ENCODE measurements at places on chromosomes 5 and 9.

DNA sequence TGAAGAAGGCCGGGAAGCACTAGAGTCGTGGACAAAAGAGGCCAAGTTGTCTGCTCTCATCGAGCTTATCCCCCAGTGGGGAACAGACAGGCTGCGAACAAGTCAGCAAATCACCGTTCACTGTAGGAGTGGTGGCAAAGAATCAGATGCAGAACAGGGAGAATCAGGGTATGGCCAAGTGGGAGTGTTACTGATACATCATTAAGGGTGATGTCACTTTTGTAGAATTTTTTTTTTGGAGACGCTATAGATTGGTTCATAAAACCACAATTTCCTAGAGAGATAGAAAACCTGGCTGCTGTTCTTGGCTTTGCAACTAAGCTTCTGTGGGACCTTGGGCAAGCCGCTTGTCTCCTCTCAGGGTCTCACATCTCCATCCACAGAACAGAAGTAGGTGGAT is 21.3 kb downstream of the SPRY4 start:
- DNase-seq = no peak

DNA sequence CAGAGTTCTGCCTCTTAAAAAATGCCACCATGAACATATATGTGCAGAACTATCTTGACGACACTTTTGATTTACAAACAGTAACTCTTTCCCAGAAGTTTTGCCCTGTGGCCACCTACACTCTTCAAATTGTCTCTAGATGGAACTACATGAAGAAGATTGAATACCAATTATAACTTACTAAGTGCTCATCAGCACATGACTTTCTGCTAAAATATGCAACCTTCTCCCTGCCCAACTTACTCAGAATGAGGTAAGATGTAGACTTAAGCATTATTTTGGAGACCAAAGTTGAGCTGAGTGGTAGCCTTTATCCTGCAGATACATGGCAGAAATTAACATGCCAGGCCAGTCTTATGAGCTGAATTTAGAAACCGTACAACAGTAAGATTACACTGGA is 105.4 kb downstream of the SEMA5A start:
- DNase-seq = no peak

- no peak for DNase-seq
Measured at GRCh38 chr5:141729387-141730006, 47.5 kb upstream of the ARAP3 start.

DNA sequence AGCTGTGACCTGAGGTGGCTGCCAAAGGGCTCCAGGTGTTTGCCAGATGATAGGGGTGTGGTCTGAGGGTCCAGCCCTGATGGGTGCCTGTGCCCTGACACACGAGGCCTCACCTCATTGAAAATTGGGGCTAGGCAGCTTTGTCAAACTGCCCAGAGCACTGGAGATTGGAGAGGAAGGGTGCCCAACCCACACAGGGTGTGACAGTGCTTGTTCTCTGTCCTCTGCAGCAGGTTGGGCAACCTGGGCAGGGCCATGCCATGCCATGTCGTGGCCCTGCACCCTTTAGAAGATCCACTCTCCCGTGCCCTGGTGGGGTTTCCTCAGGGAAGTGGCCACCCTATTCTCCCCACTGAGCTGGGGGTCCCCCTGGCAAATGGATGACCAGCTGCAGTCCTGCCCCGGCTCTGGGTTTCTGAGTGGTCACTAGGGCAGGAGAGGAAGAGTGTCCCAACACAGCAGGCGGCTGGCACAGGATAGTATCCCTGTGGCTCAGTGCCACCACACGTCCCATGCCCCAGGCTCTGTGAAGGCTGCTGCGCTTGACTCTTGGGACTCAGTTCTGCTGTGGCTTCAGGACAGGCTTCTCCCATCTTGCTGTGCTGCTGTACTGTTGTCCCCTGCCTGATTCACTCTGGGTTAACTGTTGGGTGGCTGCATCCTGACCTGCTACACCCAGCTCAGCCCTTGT is 100.8 kb upstream of the PITX1 start:
- DNase-seq = no peak

DNA sequence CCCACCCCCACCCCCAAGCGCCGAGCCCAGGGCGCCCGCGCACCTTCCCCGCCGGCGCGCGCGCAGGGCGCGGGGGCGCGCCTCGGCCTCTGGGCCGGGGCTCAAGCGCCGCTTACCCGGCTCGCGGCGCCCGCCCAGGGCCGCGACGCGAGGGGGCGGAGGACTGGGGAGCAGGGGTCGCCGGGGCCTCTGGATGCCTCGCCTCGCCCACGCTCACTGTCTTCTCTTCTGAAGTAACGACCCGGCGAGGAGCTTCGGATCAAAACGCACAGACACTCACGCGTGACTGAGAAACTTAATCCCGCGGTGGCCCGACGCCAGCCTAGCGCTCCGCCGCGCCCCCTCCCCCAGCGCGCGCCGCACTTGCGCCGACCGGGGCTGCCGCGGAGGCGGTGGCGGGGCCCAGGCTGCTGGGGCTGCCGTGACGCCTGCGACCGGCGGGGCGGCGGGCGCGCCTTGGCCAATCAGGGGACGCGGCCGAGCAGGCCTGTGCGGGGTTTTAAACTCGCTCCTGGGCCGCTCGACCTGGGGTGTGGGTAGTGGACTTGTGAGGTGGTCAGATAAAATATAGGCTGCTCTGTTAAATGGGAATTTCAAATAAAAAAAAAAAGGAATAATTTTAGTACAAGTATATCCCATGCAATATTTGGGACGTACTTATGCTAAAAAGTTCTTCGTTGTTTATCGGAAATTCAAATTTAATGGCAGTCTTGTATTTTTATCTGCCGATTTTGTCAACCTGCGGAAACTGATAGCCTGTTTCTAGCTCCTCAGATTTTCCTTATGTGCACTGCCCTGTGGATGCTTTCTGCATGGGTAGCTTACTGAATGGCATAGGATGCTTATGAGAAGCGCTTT is at the start of gene MPDZ:
Gene MPDZ (minus strand): TSS at position 409 of the 858 bp plus-strand sequence. CDS start 29,377 bp downstream, outside the sequence.
- peak; percentile 38 for DNase-seq

DNA sequence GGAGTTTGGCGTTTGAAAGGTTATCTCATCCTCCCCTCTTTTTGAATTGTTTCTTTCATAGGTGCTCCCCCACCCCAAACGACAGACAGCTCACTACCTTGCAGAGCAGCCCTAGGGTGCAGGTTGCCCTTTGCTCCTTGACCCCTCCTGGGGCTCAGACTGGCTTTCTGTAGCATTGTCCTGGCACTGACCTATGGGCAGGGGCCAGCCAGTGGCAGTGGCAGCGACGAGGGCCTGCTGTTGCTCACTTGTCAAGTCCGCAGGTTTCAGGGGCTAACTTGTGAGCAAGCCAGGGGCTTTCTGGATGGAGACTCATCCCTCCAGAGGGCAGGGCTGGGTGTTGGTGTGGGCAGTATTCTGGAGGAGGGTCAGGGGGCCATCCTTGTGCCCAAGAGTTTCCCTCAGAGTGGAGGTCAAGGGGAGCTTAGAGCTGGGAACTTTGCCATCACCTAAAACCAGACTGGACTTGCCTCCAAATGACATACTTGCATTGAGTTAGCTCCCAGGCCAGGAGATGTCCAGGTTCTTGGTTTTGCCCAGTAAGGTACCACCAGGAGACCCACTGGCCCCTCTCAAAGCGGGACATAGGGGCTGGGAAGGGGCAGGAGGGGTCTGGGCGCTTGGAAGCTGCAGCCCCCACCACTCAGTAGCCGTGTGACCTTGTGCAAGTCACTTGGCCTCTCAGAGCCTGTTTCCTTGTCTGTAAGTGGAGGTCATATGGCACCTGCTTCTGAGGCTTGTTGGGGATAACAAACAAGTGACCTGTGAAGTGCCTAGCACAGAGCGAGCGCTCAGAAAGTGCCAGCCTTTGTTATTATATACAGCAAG is 53.5 kb upstream of the CDKN2AIPNL start:
- DNase-seq = peak; percentile 68

GRCh38 chr9:9920425-9921060 is 692.3 kb downstream of the PTPRD start:
- DNase-seq = no peak

GRCh38 chr5:43802119-43802518 is 199.1 kb downstream of the NNT start:
- DNase-seq = no peak

DNA sequence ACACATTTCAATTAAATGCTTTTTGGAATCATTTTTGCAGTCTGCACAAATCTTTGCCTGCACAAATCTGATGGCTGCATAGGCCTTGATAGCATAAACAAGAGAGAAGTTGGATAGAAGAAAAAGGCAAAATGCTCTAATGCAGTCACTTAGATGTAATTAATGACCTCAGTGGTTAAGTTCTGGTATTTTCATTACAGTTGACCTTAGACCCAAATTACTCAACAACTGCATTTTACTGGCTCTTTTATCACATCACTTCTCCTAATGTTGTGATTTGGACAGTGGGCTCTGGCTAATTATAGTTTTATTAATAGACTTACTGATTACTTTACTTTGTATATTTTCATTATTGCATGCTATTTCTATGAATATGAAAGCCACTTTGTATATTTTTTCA is 34.3 kb downstream of the NTRK2 start:
- no peak for DNase-seq

All from tibial artery (tissue), 4 donors.